Activated CD4-positive, CD25-positive, alpha-beta regulatory T cell (primary cell): ENCODE measurements at places on chromosomes 6 and 20.

DNA sequence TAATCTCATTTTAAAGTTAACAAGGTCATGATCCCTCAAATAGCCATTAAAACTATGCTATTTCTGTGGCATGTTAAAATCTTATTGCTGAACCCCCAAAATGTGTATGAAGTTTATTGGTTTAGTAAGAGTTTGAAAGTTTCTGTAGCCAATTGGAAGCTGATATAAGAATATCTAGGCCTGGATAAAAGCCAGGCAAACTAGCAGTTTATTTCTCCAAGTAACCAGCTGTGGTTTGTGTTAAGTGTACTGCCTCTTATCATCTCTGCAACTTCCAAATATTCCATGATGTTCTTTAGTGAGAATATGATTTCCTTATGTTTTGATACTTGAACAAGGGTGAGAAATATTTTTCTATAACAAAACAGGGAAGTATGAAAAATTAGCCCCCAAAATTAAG, 76.7 kb downstream of the PRSS35 start:
- no peak for DNase-seq

DNA sequence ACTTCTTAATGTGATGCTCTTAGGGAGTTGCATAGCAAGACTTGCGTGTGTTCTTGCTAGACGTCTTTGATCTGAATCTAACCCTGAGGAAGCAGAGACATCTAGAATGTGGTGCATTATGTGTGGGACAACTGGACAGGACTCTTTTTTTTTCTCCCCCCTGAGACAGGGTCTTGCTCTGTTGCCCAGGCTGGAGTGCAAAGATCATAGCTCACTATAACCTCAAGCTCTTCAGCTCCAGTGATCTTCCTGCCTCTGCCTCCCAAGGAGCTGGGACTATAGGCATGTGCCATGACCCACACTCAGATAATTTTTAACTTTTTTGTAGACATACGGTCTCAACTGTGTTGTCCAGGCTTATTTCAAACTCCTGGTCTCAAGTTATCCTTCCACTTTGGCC, 34.0 kb downstream of the PCMT1 start:
- DNase-seq, result no peak

DNA sequence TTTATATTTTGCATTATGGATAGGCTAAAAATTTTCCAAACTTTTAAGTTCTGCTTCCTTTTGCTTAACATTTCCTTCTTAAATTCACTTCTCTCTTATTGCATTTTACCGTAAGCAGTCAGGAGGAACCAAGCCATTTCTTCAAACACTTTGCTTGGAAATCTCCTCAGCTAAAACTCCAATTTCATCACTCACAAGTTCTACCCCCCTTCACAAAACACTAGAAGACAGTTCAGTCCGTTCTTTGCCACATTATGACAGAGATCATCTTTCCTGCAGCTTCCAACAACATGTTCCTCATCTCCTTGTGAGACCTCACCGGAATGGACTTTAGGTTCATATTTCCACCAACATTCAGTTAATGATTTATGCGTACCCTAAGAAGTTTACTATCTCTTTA, 79.2 kb upstream of the LY86 start:
- no peak for DNase-seq

DNA sequence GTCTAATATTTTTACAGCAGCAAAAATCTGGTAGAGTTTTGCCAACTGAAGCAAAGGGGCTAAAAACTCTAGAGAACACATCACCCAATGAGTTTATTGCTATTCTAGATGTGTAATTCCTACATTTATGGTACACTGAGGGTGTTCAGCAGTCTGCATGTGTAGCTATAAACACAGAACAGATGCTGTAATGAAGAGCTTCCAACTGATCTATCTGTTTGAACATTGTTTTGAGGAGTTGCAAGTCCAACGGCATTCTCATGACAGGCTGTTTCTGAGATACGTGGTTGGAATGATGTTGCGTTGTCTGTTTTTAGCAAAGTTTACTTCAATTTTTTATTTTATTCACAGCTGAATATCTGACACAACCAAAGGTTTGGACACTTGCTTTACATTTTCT, 141.2 kb upstream of the RAB32 start:
- DNase-seq, result no peak

GRCh38 chr6:137045222-137045789, 541 bp upstream of the IL20RA start:
- DNase-seq, result no peak

DNA sequence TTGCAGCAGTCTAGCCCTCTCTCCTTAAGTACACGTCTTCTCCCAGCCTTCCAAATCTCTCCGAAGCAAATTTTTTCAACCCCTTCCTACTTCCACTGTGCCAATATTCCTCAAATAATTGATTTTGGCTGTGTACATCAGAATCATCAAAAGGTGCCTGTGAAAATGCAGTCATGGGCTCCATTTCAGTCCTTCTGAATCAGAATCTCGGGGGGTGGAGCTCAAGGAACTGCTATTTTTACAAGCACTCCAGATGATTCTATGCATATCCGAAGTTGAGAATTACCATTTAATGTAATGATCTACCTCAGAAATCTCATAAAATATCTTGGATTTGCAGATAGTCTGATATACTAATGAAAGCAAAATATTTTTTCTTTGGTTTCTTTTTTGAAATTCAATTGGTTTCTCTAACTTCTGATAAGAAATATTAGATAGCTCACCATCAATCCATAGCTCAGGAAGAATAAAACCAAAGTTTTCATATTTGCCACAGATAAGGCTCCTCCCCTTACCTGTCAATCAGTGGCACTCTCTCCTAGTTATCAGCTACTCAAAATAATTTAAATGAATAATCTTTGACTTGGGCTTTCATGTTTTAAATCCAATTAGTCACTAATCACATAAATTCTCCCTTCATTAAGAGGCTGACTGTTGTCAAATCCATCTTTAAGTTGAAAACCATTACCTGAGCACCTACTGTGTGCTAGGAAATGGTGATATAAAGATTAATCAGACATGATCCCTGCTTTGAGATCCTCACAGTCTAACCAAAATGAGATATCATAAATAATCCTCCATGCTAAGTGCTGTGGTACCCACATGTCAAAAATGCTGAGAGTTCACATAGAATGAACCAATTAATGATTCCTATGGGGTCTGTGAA, 36.4 kb upstream of the STXBP5 start:
- DNase-seq, result no peak

- no peak for DNase-seq
These were observed 95.3 kb downstream of the OR2B2 start for GRCh38 chr6:27816906-27817305.

- DNase-seq, result no peak
These were observed 914 bp upstream of the RANBP9 start for GRCh38 chr6:13712599-13712898.

- no peak for DNase-seq
These were observed 884.4 kb downstream of the PHF3 start for GRCh38 chr6:64520050-64520449.

DNA sequence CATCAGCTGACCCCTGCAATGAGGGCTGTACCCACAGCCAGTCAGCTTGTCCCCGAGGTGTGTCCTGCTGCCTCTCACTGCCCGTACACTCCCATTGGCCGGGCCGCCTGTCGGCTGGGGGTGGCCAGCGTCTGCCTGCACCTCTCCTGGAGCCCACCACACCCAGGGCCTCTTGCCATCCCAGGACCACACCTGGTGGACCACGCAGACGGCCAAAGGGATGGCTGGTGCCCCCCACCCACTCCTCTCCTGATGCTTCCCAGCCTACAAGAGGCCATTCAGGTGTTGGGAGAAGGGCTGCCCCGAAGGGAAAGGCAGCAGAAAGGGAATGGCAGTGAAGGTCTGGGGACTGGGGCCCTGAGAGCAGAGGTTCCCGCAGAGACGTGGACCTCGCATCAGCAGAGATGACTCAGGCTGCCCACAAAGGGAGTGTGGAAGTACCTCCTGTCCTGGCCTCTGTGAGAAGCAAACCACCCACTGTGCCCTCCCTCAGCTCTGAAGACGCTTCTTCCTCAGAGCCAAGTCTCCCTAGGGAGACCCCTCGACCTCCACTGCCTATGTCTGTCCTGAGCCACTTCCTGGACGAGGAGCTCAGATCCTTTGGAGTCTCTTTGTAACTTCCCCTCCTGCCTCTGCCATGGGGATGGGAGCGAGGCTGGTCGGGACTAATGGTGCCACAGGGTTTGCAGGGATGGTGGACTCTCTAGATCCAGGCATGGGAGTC, 60.9 kb downstream of the PYGB start:
- DNase-seq, result no peak

DNA sequence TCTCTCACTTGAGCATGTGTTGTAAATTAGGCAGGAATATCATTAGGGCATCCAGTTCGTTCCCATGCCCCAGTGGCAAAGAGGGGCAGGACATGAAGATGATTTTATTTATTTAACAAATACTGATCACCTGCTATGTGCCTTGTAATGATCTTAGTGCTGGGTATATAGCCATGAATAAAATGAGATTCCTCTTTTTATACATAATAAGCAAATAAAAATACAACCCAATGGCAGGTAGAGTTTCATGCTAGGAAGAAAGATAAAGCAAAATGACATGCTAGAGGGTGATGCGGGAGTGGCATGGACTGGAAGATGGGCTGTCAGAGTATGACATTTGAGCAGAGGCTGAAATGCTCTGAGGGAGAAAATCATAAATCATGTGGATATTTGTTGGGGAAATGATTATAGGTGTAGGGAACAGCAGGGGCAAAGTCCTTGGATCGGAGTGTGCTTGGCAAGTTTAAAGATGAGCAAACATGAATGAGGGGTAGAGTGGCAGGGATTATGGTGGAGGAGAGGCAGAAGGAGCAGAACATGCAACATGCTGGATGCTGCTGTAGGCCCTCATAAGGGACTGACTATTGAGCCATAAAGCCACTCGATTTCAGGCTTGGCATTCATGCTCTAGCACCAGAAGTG, 342.1 kb downstream of the PLCB1 start:
- no peak for DNase-seq

- DNase-seq, result no peak
These were observed 15.6 kb downstream of the PKIG start for GRCh38 chr20:44597930-44598329.

DNA sequence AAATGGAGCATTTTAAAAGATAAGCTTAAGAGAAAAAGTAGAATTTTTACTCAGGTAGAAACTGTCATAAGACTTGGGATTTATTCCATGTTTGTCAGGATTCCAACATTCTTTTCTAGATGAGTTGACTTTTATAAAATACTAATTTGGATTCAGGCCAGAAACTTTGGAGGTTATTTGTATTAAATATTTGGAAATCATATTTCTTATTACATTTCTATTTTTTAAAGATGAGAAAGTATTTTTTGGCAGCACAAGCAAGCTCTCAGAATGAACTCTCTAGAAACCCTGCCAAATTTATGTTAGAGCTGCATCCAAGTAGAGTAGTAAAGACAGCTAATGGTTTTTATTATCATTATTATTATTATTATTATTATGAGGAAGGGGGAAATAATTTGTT, 1014.9 kb upstream of the GJE1 start:
- DNase-seq, result no peak

DNA sequence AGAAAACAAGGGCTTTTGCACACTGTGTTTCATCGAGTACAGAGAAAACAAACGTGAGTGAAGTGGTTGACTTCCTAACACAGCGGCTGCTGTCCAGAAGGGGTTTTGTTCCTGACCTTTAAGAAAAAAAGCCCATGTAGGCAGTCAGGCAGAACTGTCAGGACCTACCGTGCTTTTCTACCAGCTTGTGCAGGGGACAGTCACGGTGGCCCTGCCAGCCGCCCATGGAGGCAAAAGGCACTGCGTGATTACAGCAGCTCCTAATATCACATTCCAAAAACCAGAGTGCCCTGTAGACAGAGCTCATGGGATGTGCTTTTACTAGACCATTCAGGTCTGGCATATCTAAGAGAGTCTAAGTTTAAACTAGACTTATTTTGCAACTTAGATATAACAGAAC, 12.2 kb downstream of the TNFAIP3 start:
- no peak for DNase-seq

- DNase-seq, result no peak
These were observed 13.1 kb downstream of the TNXB start for GRCh38 chr6:32096087-32096393.

DNA sequence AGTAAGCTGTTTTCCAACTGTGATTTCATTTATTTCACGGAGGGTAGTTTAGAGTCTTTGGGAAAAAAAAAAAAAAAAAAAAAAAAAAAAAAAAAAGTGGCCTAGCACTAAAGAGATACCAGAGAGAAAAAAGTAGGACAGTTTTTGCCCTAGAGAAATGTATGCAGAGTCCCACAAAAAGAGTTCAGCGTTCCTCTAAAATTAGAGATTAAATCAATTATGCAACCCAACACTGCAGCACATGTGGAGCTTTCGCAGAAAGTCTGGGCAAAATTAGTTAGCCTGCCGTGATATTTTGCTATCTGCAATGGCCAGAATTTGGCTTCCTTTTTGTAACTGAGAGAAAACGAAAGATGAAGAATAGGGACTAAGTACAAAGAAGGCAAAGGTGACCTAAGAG, 309.8 kb downstream of the PKHD1 start:
- no peak for DNase-seq

DNA sequence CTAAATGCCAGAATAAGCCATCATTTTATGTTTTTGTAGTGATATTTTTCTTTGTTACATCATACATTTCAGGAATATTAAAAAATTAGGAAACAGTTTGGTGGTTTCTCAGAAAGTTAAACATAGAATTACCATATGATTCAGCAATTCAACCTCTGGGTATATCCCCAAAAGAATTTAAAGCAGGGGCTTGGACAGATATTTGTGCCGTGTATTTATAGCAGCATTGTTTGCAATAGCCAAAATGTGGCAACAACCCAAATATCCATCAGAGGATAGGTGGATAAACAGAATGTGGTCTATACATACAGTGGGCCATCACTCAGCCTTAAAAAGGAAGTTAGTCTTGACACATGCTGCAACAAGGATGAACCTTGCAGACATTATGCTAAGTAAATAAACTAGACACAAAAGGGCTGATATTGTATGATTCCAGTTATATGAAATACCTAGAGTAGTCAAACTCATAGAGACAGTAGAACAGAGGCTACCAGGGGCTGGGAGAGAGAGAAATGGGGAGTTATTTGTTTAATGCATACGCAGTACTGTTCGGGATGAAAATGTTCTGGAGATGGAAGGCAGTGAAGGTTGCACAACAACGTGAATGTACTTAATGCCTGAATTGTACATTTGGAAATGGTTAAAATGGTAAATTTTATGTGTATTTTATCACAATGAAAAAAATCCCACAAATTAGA, 18.9 kb upstream of the TRAF3IP2 start:
- DNase-seq, result no peak

- DNase-seq, result no peak
These were observed 54.4 kb upstream of the CEP85L start for GRCh38 chr6:118705544-118706491.

DNA sequence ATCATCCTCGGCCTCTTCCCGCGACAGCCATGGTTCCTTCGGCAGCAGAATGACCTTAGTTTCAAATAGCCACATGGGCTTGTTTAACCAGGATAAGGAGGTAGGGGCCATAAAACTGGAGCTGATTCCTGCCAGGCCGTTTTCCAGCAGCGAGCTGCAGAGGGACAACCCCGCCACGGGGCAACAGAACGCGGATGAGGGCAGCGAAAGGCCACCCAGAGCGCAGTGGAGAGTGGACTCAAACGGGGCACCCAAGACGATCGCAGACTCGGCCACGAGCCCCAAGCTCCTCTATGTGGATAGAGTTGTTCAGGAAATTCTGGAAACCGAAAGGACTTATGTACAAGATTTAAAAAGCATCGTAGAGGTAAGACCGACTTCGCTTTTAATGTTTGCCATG, 131.8 kb upstream of the MTHFD1L start:
- no peak for DNase-seq
